Fibroblast of skin of back (primary cell): ENCODE measurements at places on chromosomes 5 and 9.

GRCh38 chr5:116467465-116467843 is 107.2 kb downstream of the SEMA6A start:
- no peak for DNase-seq

DNA sequence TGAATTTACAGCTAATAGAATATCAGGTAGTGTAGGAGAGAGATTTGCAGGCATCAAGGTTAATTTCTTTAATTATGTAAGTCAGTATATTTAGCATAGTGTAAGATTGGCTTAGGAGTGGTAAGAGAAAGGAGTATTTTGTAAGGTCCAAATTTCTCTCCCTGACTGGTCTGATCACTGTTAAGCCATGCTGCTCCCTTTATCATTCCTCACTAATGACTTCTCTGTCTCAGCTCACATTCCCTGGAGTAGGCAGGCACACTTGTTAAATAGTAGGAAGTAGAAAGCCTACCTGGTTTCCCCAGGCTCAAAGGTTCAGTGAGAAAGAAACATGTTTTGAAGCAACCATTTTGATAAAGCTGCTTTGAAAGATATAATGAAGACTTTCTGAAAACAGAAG is 90.7 kb downstream of the SMIM15 start:
- DNase-seq = no peak

- DNase-seq = no peak
Observed at GRCh38 chr5:169554251-169554650, 29.3 kb upstream of the SPDL1 start.

DNA sequence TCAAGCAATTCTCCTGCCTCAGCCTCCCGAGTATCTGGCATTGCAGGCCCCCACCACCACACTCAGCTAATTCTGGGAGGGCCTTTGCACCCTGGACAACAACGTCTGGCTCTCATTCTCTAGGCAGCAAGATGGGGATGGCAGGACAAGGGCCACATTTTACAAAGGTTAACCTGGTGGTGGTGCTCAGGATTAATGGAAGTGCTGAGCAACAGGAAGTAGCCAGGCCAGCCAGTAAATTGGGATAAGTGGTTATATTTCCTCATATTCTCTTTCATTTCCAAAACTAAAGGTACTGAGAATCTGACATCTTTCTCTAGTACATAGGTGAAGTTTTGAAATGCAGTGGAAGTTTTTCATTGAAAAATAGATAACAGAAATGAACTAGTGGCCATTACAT is 24.7 kb upstream of the ASPN start:
- no peak for DNase-seq

GRCh38 chr5:144352330-144352729 is 181.7 kb downstream of the KCTD16 start:
- DNase-seq = no peak

DNA sequence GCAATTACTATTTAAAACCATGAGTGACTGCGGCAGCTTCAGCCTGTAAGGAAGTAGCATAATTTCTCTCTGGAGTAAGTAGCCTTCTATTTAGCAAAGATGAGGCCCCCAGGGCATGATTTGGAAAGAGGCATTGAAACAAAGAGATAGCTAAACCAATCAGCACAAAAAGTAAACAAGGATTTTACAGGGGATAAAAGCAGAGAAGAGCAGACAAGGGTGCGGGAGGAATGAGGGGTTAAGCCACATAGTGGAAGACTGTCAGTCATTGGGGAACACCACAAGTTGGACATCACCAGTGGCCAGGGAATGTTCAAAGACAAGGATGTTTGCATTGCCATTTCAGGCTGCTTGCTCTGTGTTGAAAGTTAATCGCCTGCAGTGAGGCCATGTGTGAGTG is 24.0 kb upstream of the C5orf63 start:
- no peak for DNase-seq

DNA sequence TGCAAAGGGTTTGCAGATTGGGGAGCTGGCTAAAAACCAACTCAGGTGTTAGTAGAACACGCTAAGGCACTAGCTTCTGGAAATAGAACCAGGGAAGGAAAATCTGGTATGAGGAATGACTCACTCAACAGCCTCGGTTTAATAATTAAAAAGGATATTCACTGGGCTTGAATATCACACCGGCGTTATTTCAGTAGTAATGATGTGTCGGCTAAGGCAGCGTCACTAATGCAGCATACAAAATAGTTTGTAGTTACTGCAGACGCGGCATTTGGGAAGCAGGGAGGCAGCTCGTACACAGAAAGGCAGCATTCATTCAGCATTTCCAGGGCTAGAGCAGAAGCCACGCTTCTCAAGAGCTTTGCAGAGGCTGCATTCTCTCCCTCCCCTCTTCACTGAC is 1.7 kb downstream of the ADRA1B start:
- no peak for DNase-seq

DNA sequence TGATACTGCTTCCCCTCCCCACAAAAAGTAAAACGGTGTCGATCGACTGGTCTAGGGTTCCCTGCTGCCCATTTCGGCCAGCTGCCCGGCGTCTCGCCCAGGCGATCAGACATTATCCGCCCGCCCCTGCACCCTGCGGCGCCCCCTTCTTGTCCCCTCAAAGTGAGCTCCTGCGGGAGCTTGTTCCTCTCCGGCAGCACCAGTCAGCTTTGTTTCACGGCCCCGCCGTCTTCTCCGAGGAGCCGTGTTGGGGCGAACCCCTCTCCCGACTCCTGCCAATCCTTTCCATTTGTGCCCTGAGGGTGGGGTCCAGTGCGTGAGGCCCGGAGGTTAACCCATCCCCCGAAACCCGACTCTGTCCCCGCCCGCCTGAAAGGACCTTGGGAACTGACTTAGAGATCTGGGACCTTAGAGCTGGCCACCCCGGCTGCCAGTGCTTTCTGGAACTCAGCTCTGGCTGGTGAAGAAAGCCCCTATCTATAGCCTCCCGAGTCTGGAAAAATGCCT is 518 bp downstream of the UBE2B start:
- peak; percentile 61 for DNase-seq

- DNase-seq = no peak
Observed at GRCh38 chr9:35136866-35137265, 21.2 kb upstream of the ATOSB start.

GRCh38 chr5:134458234-134459009 is 46.7 kb upstream of the CDKN2AIPNL start:
- peak; percentile 46 for DNase-seq

DNA sequence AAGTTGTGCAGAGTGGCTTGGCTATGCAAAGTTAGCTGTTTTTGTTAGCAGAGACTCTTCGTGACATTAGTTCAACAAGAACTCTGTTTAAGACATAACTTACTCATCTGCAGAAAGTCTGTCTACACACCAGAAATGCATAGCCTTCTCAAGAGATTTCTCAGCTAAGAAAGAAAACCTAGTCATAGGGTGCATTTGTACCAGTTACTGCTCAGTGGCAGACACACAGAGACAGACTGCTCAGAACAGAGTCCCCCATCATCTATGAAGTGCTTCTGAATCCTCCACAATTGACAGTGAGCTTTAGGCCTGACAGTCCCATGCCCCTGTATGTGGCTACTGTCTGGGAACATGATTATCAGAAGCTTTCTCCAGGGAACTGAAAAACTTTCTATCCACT is 56.1 kb upstream of the IFNK start:
- DNase-seq = no peak

- DNase-seq = no peak
Observed at GRCh38 chr5:90134381-90134780, 275.2 kb downstream of the CETN3 start.
